ENCODE measurements at places on chromosomes 16 and 17.

DNA sequence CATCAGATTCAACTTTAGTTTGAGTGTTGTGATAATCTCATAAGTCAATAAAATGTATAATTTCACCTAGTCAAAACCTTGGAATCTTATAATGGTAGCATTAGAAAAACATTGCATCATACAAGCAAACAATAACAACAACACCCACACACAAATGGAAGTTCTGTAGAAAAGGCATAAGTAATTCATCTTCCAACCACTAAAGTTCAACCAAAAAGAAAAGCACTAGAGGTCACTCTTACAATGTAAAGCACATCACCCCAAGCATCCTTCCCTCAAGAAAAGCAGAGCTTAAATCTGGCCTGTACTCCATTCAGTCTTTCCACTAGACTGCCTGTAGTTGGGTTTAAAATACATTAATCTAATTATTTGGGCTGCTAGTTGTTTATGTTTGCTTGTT is 1.8 kb downstream of the CNTNAP4 start:
- DNase-seq, result no peak

- DNase-seq, result peak; percentile 79
These were observed at the start of gene KLHDC4 for GRCh38 chr16:87765776-87766484. Gene KLHDC4 (minus strand): TSS chr16:87765986. CDS start chr16:87765890, 96 bp downstream.

DNA sequence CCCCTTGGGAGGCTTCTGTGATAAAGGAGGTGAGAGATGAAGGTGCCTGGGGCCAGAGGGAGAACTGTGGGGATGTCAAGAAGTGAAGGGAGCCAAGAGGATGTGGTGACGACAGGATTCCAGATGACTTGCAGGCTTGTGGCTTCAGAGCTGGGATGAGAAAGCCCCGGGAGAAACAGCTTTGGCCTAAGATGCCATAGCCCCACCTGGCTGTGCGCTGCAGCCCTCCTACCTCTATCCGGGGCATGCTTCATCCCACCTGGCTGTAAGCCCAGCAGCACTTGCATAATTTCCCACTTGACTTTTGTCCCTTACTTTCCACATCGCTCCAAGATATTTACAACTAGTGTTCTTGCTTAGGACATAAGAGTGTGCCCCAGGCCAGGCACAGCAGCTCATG is 29.3 kb downstream of the GINS3 start:
- DNase-seq, result no peak

GRCh38 chr16:10694306-10694705 is 424 bp downstream of the TEKT5 start:
- no peak for DNase-seq

- no peak for DNase-seq
These were observed 12.2 kb downstream of the UNC119 start for GRCh38 chr17:28540231-28540630.

DNA sequence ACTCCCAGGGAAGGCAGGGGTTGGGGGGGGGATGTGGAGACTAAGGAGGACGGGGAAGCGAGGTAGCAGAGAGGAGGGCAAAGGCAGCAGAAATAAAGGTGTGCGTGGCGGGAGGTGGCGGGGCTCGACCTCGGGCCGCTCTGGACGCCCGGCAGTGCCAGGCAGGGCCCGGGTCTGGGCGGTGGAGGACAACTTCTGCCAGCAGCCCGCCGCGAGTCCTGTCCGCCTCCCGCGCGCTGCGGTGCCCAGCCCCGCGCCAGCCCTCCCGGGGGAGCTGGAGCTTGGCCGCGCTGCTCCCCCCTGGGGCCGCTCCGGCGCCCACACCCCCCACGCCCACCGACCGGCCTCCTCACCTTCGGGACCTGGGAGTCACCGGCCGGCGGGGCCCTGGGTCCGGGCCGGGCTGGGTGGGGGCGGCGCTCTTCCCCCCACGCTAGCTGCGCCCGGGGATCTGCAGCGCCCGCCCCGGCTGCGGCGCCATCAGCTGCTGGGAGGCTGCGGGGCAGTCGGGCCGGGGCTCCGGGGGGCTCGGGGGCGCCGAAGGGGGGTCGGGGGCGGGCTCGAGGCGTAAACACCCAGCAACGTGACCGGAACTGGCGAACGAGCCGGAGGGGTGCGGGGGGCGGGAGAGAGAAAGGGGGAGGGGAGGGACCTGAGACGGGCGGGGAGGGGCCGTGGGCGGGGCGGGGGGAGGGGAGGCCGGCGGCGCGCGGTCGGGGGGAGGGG is at the start of gene CCDC92B:
Gene CCDC92B, minus strand, starts transcription at position 595 of the 726 bp plus-strand sequence. CDS start 14,507 bp downstream, outside the sequence.
- no peak for DNase-seq

DNA sequence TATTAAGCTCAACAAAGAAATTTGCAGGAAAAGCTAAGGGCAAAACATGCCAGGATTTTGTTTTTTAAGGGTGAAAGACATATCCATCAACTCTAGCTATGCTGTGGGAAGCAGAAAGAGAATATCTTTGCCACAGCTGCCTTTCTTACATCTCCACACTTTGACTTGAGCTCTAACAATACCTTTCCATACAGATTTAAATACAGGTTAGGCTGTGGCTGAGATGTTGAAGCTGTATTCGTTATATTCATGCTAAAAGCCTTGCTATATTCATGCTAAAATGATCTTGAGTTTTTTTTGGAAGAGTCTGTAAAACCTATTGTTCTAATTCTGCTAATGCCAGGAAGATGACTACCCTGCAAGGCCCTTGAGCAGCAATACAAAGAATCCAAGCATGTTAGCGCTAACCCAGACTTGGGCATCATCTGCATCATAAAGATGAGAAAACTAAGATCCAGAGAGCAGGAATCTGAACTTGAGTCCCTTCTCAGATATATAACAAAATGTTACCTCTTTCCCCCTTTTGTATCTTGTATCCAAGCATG is 204.8 kb upstream of the C17orf78 start:
- DNase-seq, result no peak

- DNase-seq, result no peak
These were observed 12.4 kb upstream of the IL4R start for GRCh38 chr16:27301236-27301861.

GRCh38 chr17:4833941-4834680 is 971 bp downstream of the MINK1 start:
- no peak for DNase-seq

DNA sequence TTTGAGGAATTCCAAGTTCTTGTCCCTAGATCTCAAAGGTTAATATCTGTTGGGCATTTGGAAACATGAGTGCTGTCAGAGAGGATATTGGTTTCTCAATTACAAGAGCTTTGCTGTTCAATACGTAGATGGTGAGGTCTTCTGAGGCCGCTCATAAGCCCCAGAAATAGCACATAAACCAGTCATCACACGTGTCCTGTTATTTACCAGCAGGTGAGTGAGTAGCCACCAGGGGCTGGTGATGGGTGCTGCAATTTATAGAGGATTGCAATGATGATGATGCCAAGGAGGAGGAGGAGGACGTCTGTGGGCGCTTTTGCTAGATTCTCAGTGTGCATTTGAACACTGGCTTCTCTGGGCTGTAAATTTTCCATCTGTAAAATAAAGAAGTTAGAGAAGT is 89.0 kb downstream of the SALL1 start:
- no peak for DNase-seq

DNA sequence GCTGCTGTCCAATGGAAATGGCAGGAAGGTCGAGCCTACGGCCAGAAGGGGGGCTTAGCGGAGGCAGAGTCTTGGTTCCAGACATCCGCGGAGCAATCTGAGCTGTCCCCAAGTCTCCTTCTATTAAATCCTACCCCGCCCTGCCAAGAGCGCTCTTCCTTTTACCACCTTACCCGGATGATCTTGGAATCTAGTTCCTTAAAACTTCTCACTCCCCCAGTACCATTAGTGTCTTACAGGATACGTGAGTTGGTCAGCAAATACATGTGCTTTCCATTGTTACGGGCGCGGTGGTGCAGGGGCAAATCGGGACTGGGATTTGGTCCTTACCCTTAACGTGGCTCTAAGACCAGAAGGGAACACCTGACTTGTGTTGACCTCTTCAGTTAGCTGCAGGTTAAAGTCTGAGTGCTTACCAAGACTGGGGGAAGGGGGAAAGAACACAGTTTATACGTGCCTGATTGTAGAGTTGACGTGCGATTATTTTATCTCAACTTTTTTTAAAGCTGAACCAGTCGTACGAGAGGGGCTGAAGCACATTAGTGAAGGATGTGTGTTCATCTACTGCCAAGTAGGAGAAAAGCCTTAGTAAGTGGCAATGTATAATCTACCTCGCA is 495 bp downstream of the TXNDC17 start:
- DNase-seq, result no peak

DNA sequence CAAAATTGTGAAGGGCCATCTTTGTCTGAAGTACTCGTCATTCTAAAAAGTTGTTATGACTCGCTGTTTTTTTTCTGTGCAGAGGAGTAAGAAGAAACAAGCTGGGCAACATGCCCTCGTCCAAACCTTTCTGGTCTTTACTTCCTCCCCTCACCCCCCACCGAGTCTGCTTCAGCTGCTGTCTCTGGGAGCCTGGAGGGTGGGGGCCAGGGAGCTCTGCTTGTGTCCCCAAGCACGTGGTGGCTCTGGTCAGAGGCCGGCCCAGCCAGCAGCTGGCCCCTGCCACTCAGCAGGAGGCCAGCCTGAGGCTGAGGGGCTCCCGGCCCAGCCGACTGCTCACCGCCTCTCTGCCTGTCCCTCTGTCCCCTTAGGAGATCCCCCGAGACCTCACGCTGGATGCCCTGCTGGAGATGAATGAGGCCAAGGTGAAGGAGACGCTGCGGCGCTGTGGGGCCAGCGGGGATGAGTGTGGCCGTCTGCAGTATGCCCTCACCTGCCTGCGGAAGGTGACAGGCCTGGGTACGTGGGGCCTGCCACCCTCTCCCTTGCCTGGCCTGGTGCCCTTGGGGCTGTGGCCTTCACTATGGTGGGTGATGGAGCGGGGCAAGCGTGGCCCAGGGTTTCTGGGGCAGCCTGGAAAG is 53.7 kb upstream of the LGALS9 start:
- DNase-seq, result no peak

- no peak for DNase-seq
These were observed 9.2 kb downstream of the MXRA7 start for GRCh38 chr17:76701471-76701967.

GRCh38 chr17:36095992-36096391 is 6.0 kb upstream of the CCL3 start:
- DNase-seq, result no peak

DNA sequence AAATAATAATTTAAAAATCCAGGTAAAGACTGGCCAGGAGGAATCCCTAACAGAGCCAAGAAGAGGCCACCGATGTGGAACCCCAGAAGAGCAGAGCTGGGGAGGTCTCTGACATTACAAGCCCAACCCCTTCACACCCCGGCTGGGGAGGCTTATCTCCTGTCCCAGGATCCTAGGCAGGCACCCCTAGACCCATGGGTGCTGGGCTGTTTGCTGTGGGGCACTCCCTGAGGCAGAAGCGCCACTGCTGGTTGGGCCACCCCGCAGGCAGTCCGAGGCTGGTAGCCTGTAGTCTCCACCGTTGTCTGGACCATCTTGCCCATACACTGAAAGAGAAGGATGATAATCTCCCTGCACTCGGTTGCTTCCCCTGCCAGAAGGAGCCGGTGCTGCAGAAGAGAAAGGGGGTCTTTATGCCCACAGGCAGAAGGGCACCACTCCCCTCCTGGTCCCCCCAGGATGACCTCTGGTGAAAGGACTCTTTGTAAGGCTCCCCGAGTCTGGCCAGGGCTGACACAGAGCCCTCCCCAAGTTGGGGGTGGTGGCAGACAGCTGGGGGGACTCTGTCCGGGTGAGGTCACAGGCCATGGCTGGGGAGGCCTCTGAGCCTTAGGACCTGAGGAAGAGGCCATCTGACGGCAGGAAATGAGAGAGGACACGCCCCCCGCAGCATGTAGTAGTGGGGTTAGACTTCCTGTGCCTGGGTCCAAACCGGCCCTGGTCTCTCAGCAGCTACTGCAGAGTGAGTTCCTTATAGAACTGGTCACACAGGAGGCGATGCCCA is 34.2 kb downstream of the CFAP20 start:
- DNase-seq, result no peak

All from stimulated activated CD8-positive, alpha-beta memory T cell treated with anti-CD3 and anti-CD28 coated beads, Interleukin-4, amount 100 ng/mL, for 1 hour (primary cell).